ENCODE measurements at places on chromosomes 6 and 20. TPM values are rescaled to one million over a fixed set of nuclear protein-coding genes. Genes with fewer than 3 reads are reported as not detected.

The MEP1A gene
- not detected for total RNA-seq

The ENPP5 gene
- total RNA-seq, result not detected

DNA sequence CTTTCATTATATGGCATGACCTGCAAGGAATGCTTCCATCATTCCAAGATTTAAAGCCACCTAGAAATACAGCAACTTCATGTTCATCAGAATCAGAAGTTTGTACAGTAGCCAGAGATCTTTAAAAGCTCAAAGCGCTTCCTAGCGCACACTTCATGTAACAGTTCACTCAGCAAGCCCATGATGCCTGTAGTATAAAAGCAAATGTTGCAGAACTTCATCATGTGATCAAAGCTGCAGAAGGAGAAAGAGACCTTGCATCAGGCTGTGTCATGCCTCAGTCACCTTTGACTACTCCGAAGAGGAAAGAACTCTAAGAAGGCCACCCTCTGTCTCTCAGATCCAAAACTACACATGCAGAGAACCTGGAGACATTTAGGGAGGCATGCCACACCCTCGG is 78.5 kb downstream of the AGPAT4 start:
- H3K36me3 ChIP-seq, result no peaks in the 10 kb centered on the region
- no peak for DNase-seq
- no peak overlapping the region for H3K27ac ChIP-seq
- H3K4me1 ChIP-seq, result no peaks in the 10 kb centered on the region

DNA sequence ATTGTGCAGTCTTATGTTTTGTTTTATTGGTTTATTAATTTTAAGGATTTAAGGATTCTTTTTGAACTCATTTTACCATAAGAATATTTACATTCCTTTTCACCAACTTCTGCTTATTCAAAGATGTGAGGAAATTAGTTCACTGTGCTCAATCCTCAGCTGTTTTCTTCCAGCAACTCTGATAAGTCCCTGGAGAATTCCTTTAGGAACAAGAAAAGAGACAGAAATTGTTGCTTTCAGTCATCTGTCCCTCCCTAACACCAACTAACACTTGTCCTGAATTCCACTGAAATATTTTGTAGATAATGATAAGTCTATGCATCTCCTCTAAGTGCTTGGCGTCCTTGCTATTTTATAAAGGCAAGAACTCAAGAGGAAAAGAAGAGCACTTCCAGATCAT is 334.8 kb upstream of the MARCKS start:
- H3K4me3 ChIP-seq, result no peak overlapping the region
- H3K27me3 ChIP-seq, result no peaks in the 10 kb centered on the region
- H3K27ac ChIP-seq, result no peak overlapping the region
- no peak for DNase-seq

DNA sequence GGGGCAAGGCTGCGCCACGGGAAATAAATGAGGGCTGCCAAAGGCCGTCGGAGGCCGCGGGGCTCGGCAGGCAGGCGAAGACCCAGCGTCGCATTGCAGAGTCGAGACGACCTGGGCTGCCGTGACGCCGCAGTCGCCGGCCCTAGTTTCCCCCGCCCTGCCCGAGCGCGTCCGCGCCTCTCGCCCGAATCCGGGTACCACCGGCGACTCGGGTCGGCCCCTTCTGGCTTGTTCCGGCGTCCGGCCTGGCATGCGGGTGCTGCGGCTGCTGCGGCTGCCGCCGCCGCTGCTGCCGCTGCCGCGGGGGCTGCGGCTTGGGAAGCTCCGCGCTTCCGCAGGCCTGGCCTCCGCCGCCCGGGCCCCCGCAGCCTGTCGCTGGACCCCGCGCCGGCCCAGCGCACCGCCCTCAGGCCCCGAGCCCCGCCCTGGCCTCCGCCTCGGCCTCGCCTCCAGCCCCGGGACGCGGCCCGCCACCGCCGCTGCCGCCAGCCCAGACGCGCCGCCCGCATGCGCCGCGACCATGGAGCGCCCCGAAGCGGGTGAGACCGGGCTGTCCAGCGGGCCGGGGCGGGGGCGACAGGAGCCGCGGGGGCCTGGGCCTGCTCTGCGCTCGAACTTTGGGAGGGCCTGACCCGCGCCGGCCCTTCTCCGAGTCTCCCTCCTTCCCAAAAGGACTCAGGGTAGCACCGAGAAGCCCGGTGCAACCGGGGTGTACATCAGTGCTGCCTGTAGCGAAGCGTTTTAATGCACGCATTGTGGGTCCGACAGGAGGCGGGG is at the start of gene AKAP7:
AKAP7 (plus strand) TSS at position 224 of the 777 bp plus-strand sequence; CDS start at position 521, 297 bp downstream.
- no peak for DNase-seq
- H3K4me3 ChIP-seq, result peak within 1 kb of the TSS; percentile 61
- peaks cover 2% of the 10 kb centered on the region for H3K27me3 ChIP-seq

DNA sequence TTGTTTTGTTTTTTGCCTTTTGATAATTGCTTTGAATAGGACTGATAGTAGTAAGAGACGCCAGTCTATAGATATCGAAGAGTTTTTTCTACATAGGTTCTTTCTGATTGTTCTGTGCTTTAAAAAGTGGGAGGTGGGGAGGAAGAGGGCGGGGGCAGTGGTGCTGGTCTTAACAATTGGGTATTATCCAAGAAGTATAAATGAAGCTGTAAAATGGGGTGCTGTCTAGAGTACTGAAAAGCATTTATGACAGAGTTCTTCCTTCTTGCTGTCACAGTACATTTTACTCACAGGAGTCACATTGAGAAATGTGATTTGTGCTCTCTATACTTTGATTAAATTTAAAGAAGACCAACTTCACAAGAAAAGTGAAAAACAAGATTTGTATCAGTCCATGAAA is 41.0 kb downstream of the MAPK14 start:
- no peak overlapping the region for H3K27ac ChIP-seq
- peaks cover 3% of the 10 kb centered on the region for H3K4me1 ChIP-seq
- H3K36me3 ChIP-seq, result peaks cover 1% of the 10 kb centered on the region
- H3K4me3 ChIP-seq, result no peak overlapping the region
- no peaks in the 10 kb centered on the region for H3K27me3 ChIP-seq

GRCh38 chr20:4299773-4300172 is 284.4 kb upstream of the RNF24 start:
- no peaks in the 10 kb centered on the region for H3K27me3 ChIP-seq
- H3K27ac ChIP-seq, result no peak overlapping the region
- H3K4me3 ChIP-seq, result no peak overlapping the region
- H3K4me1 ChIP-seq, result no peaks in the 10 kb centered on the region
- no peaks in the 10 kb centered on the region for H3K36me3 ChIP-seq

DNA sequence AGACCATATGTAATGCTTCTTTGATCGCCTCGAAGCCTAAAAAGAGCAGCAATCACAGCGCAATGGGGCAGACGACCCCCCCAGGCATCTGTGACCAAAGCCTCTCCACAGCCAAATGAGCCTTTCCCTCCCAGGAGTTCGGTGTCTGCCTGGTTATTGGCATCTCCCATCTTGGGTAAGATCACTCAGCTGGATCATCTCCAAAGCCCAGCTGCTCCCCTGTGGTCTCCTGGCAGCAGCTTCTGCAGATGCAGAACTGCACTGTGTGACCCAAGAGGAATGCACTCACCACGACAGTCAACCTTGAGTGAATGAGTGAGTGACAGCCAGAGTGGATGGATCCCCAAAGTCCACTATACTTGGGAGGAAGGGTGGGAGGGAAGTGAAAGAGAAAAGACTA is 44.8 kb upstream of the IYD start:
- no peaks in the 10 kb centered on the region for H3K36me3 ChIP-seq
- no peak overlapping the region for H3K4me3 ChIP-seq
- no peak for DNase-seq
- H3K27me3 ChIP-seq, result no peaks in the 10 kb centered on the region
- no peaks in the 10 kb centered on the region for H3K4me1 ChIP-seq
- no peak overlapping the region for H3K27ac ChIP-seq

DNA sequence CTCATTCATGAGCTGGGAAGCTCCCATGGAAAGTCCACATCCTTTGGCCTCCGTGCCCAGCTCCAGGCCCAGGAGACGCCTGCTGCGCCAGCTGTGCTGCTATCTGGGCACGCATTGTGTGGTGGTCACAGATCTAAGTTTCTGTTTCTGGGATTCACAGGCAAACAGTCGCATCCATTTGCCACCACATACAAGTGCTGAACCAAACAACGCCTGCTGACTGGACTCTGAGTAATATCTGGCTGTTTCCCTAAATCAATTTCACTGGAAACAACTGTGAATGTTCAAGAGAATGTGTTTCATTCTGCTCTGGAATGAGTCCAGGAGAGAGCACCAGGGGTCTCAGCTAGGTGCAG is 45.5 kb downstream of the IRF4 start:
- DNase-seq, result no peak
- H3K27me3 ChIP-seq, result no peaks in the 10 kb centered on the region
- no peak overlapping the region for H3K4me3 ChIP-seq
- H3K36me3 ChIP-seq, result no peaks in the 10 kb centered on the region
- H3K27ac ChIP-seq, result no peak overlapping the region
- peaks cover 19% of the 10 kb centered on the region for H3K4me1 ChIP-seq

DNA sequence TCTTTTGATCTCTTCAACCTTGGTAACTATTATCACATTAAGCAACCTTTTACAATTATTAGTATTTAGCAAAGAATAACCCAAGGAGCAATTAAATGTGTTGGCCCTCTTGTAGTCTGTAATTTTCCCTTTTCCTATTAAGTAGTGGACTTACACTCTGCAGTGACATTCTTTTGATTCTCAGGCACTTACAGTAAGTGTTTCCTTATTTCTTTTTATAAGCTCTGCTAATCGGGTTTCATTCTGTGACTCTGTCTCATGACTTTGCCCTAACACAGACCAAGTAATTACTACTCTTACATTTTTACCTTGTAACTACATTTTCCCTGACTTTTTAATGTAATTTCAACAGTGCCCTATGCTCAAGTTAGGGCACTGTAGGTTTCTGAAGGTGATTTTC is 104.0 kb upstream of the EPHA7 start:
- H3K27ac ChIP-seq, result no peak overlapping the region
- H3K27me3 ChIP-seq, result no peaks in the 10 kb centered on the region
- H3K36me3 ChIP-seq, result no peaks in the 10 kb centered on the region
- no peak for DNase-seq
- H3K4me1 ChIP-seq, result no peaks in the 10 kb centered on the region
- H3K4me3 ChIP-seq, result no peak overlapping the region

DNA sequence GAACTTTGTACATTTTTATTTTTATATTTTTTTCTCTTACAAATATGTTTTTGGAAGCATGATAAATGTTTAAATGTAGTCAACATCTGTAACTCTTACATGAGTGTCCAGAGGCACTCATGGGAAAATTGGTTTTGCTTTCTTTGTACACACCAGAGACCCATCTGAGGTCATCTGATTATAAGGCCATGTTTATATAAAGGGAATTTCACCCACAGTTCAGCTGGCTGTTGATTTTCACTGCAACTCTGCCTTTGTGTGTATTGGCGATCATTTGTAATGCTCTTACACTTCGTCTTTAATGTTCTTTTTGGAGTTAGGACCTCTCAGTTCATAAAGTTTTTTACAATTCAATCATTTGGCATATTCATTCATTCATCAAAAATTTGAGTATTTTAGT is 28.1 kb downstream of the RIOK1 start:
- peaks cover 13% of the 10 kb centered on the region for H3K36me3 ChIP-seq
- no peaks in the 10 kb centered on the region for H3K27me3 ChIP-seq
- no peaks in the 10 kb centered on the region for H3K4me1 ChIP-seq
- no peak for DNase-seq
- H3K27ac ChIP-seq, result no peak overlapping the region

DNA sequence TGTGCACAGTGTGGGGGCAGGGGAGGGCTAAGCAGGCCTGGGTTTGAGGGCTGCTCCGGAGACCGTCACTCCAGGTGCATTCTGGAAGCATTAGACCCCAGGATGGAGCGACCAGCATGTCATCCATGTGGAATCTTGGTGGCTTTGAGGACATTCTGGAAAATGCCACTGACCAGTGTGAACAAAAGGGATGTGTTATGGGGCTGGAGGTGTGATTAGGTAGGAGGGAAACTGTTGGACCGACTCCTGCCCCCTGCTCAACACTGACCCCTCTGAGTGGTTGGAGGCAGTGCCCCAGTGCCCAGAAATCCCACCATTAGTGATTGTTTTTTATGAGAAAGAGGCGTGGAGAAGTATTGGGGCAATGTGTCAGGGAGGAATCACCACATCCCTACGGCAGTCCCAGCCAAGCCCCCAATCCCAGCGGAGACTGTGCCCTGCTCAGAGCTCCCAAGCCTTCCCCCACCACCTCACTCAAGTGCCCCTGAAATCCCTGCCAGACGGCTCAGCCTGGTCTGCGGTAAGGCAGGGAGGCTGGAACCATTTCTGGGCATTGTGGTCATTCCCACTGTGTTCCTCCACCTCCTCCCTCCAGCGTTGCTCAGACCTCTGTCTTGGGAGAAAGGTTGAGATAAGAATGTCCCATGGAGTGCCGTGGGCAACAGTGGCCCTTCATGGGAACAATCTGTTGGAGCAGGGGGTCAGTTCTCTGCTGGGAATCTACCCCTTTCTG is 44.0 kb upstream of the TTPAL start:
- no peaks in the 10 kb centered on the region for H3K36me3 ChIP-seq
- H3K4me3 ChIP-seq, result no peak overlapping the region
- no peaks in the 10 kb centered on the region for H3K4me1 ChIP-seq
- H3K27me3 ChIP-seq, result no peaks in the 10 kb centered on the region

DNA sequence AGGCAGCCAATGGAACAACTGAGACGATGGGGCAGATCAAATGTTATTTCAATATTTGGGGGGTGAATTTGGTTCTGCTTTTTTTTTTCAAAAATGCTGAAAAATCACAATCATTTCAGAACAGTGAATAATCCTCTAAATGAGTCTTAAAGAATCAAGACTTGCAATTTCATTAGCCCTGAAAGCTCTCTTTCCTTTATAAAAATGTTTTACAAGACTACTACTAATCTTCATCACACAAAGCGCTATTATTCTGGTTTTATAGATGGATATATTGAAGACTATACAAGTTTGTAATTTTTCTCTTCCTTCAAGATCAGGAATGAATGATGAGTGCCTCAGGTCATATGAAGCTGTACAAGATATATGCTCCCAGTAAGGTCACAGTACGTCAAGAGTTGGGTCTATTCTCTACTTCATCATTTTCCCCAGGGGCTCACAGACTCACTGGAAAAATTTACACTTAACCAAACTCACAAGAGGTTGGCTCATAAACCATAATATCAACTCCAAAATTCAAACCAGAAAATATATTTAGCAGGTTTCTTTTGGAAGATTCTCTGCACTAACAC is 19.5 kb downstream of the RNF24 start:
- peaks cover 27% of the 10 kb centered on the region for H3K4me1 ChIP-seq
- H3K4me3 ChIP-seq, result no peak overlapping the region
- no peak for DNase-seq
- H3K36me3 ChIP-seq, result no peaks in the 10 kb centered on the region

GRCh38 chr6:166366921-166367320 is 15.8 kb downstream of the MPC1 start:
- H3K27ac ChIP-seq, result no peak overlapping the region
- peaks cover 2% of the 10 kb centered on the region for H3K36me3 ChIP-seq
- H3K27me3 ChIP-seq, result no peaks in the 10 kb centered on the region

GRCh38 chr6:34005901-34006531 is 139.9 kb downstream of the GRM4 start:
- H3K4me1 ChIP-seq, result no peaks in the 10 kb centered on the region
- no peaks in the 10 kb centered on the region for H3K36me3 ChIP-seq
- no peak overlapping the region for H3K4me3 ChIP-seq
- no peaks in the 10 kb centered on the region for H3K27me3 ChIP-seq
- no peak overlapping the region for H3K27ac ChIP-seq
